ENCODE measurements at places on chromosomes 1 and 21.

- no peak for DNase-seq
Measured at GRCh38 chr1:165476776-165477175, 31.9 kb upstream of the RXRG start.

DNA sequence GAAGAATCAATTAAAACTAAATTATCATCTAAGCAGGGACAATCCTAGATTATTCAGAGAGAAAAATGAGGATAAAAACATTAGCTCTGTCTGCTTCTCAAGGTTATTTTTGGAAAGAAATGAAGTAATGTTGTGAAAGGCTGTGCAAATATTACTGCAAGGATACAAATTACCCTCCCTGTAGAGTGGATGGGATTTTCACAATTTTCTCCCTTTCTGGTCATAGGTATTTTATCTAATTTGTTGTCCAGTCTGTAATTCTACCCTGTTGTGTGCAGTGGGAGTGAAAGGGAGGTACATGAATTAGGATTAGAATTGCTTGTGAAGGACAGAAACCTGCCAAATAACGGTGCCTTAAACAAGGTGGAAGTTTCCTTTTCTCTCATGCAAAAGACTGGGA lies 54.7 kb downstream of the MAP3K7CL start:
- DNase-seq = no peak

DNA sequence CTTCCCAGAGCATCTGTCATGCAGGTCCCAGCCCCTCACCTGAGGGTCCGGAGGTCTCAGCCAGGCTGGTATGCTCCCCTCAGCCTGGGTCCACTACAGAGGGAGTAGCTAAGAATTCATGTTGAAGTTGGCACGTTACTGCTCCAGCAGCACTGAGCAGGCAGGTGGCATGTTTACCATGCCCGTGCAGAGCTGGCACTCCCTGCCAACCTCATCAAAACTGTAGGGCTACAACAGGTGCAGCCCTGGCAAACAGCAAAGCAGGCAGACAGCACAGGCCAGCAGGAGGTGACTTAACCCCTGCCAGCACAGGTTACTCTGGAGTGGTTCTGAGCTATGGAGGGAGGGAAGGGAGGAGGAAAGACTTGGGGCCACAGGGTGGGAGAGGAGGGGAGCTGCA lies 46.4 kb downstream of the NUAK2 start:
- DNase-seq = peak; percentile 85

DNA sequence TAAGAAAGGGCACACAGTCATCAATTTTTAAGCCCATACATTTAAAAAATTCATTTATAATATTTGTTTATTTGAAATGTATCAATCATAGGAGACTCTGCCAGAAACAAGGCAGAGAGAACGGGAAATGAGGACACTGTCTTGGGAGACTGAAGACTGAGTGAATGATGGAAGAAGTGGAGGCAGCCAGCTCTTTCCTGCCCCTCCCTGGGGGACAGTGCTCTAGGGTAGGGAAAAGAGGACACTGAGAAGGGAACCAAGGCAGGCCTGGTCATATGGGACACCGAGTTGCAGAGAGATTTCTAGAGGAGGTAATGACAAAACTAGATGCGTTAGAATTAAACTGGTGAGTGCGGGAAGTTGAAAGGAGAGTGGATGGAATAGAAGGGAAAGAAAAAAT lies 31.6 kb downstream of the EEIG2 start:
- DNase-seq = no peak

DNA sequence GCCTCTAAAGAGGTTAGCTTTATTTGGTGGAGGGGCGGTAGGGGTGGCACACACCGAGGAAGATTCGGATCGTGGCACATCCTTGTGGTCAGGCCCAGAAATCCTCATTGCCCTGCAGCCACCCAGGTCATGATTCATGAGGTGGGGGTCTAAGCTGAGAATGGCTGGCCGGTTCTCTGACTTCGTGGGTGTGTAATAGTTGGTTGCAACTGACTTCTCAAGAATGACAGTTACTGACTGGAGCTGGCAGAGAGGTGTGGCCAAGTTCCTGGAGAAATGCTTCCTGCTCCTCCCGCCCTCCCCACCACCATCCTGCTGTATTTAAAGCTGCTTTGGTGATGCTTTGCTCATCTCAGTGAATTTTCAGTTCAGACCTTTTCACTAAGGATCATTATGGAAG lies 198.6 kb downstream of the KIF26B start:
- no peak for DNase-seq

GRCh38 chr21:36728371-36729111 lies 29.6 kb downstream of the SIM2 start:
- no peak for DNase-seq

DNA sequence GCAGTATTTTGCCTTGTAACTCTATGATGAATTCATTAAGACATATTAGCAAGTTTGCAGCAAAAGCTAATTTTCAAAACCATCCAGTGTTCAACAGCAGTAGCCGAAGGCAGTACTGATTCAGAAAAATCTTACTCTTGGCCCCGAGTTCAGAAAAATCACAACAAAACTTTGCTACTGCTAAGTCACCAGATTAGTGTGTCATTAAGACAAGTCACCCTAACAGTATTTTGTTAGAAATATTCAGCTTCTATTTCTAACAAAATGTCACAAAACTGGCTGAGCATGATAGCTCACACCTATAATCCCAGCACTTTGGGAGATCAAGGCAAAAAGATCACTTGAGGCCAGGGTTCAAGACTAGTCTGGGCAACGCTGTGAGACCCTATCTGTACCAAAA lies 8.2 kb downstream of the GTF2B start:
- no peak for DNase-seq

- DNase-seq = no peak
Measured at GRCh38 chr1:184930645-184931044, 43.7 kb downstream of the NIBAN1 start.

GRCh38 chr21:21101911-21102310 lies 103.7 kb downstream of the NCAM2 start:
- no peak for DNase-seq

DNA sequence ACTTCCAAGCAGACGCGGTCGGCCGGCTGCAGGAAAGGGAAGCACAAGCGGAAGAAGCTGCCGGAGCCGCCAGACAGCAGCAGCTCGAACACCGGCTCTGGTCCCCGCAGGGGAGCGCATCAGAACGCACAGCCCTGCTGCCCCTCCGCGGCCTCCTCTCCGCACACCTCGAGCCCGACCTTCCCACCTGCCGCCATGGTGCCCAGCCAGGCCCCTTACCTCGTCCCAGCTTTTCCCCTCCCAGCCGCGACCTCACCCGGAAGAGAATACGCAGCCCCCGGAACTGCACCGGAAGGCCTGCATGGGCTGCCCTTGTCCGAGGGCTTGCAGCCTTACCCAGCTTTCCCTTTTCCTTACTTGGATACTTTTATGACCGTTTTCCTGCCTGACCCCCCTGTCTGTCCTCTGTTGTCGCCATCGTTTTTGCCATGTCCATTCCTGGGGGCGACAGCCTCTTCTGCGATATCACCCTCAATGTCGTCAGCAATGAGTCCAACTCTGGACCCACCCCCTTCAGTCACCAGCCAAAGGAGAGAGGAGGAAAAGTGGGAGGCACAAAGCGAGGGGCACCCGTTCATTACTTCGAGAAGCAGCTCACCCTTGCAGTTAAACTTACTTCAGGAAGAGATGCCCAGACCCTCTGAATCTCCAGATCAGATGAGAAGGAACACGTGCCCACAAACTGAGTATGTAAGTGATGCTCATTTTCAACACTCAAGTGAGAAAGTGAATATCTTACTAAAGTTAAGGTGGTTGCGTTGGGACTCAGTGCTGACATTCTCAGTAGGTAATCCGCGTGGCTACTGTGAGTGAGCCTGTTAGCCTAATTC lies 25.5 kb downstream of the UTS2 start:
- DNase-seq = no peak

DNA sequence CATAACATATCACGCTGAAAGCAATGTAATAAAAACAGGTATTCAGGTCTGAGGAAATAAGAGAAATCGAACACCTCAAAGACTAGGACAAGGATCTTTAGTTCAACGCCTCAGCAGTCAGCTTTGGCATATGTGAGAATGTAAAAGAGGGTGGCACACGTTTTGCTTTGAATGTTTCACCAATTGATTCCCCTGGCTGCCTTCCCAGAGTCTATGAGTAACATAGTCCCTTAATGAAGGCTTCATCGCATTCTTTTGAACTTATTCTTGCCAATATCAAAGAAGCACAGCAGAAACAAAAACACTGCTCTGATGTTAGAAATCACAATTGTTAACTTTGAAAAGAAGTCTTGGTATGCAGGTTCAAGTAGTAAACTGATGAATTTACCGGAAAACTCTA lies 764.8 kb downstream of the ADGRL2 start:
- peak; percentile 6 for DNase-seq

DNA sequence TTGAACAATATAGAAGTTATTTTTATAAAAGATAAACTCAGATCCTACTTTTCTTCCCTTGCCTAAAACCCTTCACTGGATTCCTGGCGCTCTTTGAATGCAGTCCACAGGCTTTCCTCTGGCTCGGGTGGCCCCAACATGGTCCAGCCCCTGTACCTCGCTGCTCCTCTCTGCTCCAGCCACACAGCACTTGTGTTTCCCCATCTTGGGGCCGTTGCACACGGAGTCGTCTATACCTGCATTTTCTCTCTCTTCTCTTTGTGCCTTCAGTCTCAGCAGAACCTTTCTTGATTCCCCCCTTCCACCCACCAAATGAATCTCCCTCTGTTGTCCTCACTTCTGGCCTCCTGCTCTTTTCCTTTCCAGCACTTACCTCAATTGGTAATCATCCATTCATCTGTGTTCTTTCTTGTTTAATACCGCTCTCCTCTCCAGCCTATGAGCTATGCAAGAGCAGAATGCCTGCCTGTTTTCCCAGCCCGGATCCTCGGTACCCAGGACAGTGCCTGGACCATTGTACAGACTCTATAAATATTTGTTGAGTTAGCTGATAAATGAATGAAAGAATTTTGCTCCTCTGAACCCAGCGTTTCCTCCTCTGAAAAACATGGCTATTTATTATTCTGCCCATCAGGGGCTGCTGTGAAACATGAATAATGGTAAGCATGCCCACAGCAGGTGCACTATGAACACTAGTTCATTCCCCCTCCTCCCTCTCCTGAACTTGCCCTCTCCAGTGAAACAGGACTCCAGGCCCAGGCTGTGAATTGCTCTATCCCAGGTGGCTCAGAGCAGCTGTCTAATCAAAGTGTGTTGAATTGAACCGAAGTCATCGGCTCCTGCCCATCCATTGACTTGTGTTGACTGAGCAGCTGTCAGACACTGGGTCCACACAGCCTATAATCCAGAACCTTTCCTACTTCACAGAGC lies 266.9 kb downstream of the PTPRU start:
- peak; percentile 69 for DNase-seq

DNA sequence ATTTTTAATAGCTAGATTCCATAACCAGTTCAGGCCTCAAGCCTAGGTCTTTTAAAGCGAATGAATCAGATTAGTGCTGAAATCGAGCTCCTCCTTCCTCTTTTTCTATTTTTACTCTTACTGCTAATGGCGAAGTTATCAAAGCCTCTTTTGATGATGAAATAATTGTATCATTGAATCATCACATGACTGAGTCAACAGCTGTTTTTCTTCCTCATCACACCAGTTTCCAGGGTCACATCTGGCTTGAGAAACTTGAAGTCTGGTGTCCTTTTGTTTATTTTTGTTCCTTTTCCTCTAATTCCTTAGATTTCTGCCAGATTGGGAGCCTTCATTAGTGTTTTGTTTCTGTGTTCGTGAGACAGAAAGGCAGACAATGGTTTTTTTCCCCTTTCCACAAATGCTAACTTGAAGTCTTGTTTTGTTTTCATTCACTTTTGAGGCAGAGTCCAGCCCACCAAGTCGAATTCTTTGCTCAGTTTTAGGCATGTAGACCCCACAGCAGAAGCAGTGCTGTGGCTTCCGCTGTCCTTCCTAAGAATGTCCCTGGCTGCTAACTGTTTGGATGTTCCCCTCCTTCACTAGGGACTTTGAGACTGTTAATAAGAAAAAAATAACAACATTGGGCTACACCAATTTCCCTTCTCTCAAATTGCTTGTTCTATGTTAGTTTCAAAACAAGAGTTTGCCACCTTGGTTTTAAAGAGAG lies 51.9 kb upstream of the FMOD start:
- DNase-seq = no peak

GRCh38 chr21:37231249-37231645 lies 35.9 kb downstream of the VPS26C start:
- DNase-seq = no peak

GRCh38 chr1:23978805-23979204 lies 1.3 kb downstream of the SRSF10 start:
- no peak for DNase-seq

GRCh38 chr1:58249737-58250586 lies 296.6 kb downstream of the OMA1 start:
- DNase-seq = no peak

DNA sequence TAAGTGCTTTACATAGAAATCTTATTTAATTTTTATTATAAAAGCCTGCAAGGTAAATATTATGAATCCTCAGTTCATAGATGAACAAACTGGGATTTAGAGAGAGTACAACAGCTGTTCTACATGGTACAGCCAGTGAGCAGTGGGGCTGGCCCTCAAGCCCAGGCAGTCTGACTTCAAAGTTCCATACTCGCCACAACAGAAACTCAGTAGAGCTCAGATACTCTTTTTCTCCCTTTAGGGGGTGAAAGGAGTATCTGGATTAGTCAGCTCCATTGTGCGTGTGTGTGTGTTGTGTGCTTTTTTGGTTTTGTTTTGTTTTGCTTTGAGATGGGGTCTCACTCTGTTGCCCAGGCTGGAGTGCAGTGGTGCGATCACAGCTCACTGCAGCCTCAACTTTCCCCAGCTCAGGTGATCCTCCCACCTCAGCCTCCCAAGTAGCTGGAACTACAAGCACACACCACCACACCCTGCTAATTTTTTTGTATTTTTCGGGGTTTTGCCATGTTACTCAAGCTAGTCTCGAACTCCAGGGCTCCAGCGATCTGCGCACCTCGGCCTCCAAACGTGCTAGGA lies 378.5 kb downstream of the SMYD3 start:
- DNase-seq = no peak

DNA sequence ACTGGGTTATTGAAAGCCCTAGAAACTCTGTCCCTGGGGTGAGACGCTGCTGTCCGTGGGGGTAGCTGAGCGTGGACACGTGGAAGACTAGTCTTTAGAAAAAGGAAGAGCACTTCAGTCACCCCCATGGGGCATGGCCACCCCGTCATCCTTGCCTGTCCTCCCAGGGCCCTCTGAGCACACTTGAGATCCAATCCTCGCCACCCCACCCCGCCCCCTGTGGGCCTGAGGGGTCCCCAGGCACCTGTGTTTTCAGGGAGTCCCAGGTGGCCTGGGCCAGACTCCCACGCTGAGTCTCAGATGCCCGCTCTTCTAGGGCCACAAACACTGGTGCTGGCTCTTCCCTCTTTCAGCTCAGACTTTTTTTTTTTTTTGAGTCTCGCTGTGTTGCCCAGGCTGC lies 2.5 kb downstream of the PRKCZ start:
- no peak for DNase-seq

- no peak for DNase-seq
Measured at GRCh38 chr1:64687725-64688327, 57.0 kb upstream of the RAVER2 start.

DNA sequence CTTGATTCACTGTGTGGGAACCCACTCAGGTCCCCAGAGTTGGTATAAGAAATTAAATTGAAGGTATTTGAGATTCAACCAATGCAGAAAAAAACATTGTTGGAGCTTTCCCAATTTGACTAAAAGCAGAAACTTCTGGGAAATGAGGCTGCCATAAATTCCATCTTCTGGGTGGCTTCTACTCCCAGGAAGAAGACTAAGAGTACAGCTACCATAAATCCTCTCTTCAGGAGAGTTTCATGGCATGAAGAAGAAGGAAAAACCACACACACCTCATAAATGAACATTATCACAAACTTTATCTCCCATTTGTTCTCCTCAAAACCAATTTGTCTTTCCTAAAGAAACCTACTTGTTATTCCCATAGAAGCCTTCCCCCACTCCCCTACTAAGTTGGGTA lies 283.9 kb downstream of the DPYD start:
- DNase-seq = no peak
